ENCODE measurements at places on chromosomes 4 and X. TPM values are rescaled to one million over a fixed set of nuclear protein-coding genes. Genes with fewer than 3 reads are reported as not detected.

Gene KANTR
- 12.2 TPM for total RNA-seq

- no peak for DNase-seq
Observed at GRCh38 chr4:108536577-108536976, 83.8 kb upstream of the RPL34 start.

- DNase-seq: no peak
Observed at GRCh38 chrX:15718283-15718970, 19.6 kb upstream of the CA5B start.

GRCh38 chr4:103415801-103416200 lies 217.7 kb upstream of the CENPE start:
- no peak for DNase-seq

Gene DKK2
- total RNA-seq: 0.12 TPM

Gene EDA
- 2.3 TPM for total RNA-seq

- no peak for DNase-seq
Observed at GRCh38 chr4:82017680-82018079, 356.1 kb downstream of the HNRNPD start.

DNA sequence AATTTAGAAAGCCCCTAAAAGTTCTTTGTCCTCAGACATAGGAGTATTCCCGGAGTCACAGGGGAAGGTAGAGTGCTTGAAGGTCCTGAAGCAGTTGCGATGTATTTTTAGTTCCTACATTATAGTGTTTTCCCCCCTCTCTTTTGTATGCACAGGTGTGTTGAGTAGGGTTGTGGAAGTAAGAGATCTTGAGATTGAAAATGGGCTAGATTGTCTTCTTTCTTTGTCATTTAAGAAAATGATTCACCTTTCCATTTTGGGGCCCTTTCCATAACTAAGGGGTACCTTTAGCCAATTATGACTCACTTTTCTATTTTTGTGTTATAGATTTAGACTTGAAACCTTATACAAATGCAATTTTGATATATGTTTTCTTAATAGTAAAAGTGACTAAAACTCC lies 75.8 kb upstream of the AFF2 start:
- DNase-seq: no peak

GRCh38 chr4:119118397-119118796 lies 17.2 kb upstream of the MYOZ2 start:
- DNase-seq: no peak

Gene COL25A1
- 0.42 TPM for total RNA-seq

DNA sequence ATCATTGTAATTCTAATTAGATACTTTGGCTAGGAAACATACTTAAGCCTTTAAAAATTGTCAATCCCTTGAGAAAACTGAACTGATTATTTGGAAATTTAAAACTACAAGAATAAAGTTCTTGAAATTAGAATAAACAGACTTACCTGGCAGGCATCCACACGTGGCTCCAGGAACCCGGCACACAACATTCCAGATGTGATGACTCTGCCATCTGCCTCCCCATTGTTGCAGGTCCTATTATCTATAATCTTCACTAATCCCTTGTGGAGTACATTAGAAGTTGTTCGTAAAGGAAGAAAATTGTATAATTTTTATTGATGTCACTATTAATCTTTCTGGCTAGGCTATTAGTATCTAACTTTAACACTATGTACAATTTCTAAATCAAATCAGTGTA lies 16.2 kb upstream of the GNRHR start:
- no peak for DNase-seq

- DNase-seq: no peak
Observed at GRCh38 chr4:188439641-188440311, 300.5 kb downstream of the TRIML1 start.

DNA sequence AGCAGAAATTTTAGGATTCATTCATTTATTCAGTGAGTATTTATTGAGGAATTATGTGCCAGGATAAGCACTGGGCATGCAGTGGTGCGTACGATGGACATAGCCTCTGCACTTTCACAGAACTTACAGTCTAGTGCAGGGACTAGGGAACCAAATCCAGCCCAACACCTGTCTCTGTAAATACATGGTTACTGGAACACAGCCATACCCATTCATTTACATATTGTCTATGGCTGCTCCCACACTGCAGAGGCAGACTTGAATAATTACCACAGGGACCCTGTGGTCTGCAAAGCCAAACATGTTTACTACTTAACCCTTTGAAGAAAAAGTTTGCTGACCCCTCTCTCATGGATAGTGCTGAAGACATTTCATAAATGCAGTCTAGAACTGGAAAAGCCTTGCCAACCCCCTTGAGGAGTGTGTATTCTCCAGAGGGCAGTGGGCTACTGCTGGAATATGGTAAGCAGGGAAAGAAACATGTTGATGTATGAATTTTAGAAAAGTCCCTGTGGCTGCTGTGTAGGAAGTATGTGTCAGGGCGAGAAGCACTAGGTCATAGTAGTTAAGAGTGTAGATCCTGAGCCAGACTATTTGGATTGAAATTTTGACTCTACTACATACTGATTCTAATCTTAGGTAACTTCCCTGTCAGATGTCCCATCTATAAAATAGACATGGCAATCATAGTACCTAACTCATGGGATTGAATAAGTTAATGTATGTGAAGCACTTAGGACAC lies 75.5 kb downstream of the GALNT7 start:
- DNase-seq: no peak

GRCh38 chrX:46257451-46257879 lies 287.8 kb downstream of the ZNF674 start:
- no peak for DNase-seq
